ENCODE measurements at places on chromosomes 13 and 19.

- DNase-seq = no peak
These were observed 1289.2 kb upstream of the PCDH20 start for GRCh38 chr13:62704875-62705274.

DNA sequence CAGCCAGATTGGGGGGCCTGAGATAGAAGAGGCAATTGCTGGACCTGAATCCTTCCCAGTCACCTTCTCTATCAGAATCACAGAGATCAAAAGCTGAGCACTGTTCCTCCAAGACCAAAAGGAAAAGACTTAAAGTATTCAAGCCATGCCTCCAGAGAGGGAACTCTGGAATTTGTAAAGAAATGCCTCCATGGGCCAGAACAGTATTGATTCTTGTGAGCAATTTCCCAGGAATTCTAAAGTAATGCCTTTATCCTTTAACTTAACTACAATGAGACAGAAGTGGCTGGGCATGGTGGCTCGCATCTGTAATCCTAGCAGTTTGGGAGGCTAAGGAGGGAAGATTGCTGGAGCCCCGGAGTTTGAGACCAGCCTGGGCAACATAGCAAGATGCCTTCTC is 148.8 kb downstream of the FLT1 start:
- DNase-seq = no peak

DNA sequence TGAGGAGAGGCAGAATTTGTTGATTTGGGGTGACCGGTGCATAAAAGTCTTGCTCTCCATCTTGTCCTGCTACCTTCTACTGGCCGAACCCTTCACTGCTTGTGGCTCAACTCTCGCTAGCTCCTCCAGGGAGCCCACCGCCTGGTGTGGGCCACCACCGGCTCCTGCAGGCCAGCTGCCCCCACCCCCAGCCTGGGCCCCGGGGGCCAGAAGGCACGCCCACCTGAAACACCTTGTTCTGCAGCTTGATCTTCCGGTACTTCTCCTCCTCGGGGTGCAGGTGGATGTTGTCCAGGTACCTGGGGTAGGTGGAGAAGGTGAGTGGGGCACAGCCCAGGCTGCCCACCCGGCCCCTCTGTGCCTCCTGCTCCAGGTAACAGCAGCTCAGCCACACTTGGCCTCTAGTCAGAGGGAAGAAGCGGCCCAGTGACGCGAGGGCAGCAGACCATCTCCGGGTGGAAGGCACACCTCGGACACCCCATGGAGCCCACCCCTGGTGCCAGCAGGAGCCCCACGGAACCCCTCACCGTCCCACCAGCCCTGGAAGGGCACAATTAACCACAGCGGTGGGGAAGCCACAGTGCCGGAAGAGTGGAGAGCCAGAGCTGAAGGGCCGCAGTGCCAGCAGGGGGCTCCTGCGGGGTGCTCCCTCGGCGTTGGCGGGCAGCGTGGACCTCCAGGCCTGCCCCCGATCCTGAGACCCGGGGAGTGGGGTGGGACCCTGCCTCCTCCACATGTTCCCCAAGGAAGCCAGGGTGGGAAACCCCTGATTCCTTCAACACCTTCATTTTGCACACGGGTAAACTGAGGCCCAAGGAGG is 10.1 kb downstream of the UBXN6 start:
- DNase-seq = no peak

DNA sequence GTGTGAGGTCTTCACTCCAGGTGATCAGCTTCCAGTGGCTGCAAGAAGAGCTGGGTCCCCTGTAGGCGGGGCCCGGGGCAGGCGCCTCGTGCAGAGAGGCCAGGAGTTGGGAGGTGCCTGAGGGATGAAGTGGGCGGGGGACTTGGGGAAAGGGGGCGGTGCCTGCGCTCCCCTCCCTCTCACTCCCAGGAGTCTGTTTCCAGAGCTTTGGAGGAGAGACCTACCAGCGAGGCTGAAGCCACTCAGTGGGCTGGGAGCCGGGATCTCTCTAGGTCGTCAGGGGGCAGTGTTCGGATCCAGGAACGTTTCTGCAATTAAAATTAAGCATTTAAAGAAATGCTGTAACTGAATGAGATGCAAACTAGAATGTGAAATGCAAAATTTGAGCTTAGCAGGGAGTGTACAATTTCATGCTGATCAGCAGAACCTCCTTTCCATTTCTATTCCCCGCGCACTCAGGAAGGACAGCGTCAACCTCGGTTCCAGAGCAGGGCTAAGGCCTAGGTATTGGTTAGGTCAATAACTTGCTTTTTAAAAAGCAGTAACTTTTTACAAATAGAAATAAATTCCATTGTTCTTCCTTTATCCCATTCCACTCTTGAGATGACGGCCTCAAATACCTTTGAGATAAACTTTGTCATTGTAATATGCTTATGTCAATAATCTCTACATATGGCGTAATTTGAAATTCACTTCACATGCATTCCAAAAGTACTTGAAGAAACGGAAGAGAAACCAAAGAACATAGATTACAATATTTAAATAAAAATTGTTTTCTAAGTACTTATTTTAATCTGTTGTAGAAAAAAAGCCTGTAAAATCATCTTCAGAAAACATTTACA is 11.6 kb downstream of the ZNF160 start:
- no peak for DNase-seq

DNA sequence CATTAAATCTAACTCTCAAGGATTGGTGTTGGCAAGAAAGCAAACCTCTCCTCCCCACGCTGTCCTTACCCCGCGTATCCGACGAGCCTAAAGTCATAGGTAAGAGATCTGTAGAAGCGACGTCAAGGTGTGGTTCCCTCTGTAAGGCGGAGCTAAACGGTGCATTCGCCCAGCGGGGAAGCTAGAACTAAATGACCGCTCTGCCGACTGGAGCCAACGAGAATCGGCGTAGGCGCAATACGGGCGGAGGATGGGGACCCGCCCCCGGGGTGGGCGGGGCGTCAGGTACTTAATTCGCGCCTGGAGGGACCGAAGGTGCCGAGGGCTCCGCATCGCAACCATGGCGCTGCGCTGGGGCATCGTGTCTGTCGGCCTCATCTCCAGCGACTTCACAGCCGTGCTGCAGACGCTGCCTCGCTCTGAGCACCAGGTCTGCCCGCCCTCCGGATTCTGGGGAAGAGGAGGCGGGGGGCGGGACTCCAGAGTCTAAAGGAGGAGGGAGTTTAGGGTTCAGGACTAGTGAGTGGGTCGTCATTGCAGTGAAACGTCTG is at the start of gene DHDH:
TSS of gene DHDH (plus strand) at position 318 of the 551 bp plus-strand sequence. CDS start at position 341, 23 bp downstream.
- no peak for DNase-seq

GRCh38 chr13:51221674-51222036 is 543 bp upstream of the FAM124A start:
- DNase-seq = no peak

- no peak for DNase-seq
These were observed 20.6 kb downstream of the HCN2 start for GRCh38 chr19:610071-610800.

- no peak for DNase-seq
These were observed 13.7 kb upstream of the SCEL start for GRCh38 chr13:77521595-77522367.

GRCh38 chr13:63540061-63540460 is 2124.4 kb upstream of the PCDH20 start:
- no peak for DNase-seq

DNA sequence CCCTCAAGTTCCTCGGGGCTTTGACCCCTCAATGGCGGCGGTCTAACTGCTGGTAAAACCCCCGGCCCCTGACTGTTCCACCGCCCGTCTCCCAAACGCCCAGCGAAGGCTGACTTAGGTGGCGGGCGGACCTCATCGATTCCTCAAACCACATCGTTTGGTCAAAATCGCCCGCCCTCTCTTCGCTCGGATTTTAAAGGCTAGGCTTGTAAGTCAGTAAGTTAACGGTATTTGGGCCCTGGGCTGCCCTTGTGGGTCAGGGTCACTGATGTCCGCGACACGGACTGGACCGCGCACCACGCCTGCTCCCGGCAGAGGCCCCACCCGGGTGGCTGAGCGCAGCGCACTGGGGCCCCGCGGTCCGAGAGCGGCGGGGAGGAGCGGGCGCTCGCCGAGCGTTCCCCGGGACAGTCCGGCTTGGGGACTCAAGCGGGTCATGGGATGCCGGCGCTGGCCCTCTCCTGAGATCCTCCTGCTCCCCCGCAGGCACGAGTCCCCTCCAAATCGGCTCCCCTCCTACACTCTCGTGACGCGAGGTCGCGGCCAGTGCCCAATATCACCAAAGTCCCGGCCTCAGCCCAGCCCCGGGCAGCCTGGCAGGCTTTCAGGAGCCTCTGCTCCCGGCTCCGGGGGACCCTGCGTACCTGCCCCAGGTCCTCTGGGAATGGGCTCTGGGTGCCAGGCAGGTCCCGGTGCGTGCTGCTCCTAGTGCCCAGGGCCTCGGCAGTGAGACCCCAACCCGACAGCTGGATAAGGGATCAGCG is 1.0 kb downstream of the FLT1 start:
- DNase-seq = no peak

- no peak for DNase-seq
These were observed 13.1 kb upstream of the TICAM1 start for GRCh38 chr19:4844348-4845179.

- DNase-seq = no peak
These were observed 60.8 kb upstream of the CEACAM21 start for GRCh38 chr19:41515015-41515652.

- DNase-seq = no peak
These were observed 96.0 kb downstream of the UBL3 start for GRCh38 chr13:29754473-29754806.

GRCh38 chr19:32450217-32450616 is 44.6 kb downstream of the DPY19L3 start:
- no peak for DNase-seq

GRCh38 chr13:48564056-48564455 is 31.2 kb upstream of the RCBTB2 start:
- DNase-seq = no peak

- no peak for DNase-seq
These were observed 18.8 kb downstream of the ZC3H4 start for GRCh38 chr19:47094557-47095475.

- DNase-seq = no peak
These were observed 134.2 kb downstream of the FRY start for GRCh38 chr13:32165796-32166195.

DNA sequence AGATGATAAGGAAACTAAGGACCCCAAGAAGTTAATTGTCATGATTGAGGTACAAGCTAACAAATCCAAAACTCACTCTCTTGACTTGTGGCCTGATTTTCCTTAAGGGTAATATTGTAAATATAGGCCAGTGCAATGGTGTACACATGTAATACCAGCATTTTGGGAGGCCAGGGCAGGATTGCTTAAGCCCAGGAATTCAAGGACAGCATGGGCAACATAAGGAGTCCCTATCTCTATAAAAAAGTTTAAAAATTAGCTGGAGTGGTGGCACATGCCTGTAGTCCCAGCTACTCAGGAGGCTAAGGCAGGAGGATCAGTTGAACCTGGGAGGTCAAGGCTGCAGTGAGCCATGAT is 28.7 kb upstream of the GARRE1 start:
- DNase-seq = no peak

GRCh38 chr19:48053856-48054255 is 10.0 kb upstream of the CABP5 start:
- DNase-seq = no peak

- DNase-seq = no peak
These were observed 76.8 kb upstream of the ZNF835 start for GRCh38 chr19:56748378-56748777.

DNA sequence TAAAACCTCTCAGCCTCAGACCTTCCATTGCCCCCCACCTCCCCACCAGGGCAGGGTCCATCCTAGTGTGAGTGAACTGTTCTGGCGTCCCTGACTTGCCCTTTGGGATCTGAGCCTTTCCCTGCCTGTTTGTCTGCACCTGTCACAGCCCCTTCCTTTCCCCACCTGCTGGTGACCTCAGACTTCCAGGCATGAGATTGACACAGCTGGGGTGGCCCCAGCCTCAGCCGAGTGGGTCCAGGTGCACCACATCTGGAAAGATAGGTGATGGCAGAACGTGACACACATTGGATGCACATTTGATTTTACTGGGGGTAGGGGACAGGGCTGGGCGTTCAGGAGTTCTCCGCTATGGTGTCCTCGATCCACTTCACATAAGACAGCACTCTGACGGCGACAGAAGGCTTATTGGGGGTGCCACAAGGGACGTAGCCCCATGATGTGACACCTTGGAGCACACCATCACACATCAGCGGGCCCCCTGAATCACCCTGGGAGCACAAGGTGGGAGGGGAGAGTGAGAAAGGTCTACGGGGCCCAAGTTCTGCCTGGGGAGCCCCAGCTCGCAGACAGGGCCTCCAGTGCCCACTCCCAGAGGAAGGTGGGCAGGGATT is 4.6 kb downstream of the KLK1 start:
- no peak for DNase-seq

GRCh38 chr13:61136515-61136914 is 279.1 kb downstream of the PCDH20 start:
- DNase-seq = no peak

DNA sequence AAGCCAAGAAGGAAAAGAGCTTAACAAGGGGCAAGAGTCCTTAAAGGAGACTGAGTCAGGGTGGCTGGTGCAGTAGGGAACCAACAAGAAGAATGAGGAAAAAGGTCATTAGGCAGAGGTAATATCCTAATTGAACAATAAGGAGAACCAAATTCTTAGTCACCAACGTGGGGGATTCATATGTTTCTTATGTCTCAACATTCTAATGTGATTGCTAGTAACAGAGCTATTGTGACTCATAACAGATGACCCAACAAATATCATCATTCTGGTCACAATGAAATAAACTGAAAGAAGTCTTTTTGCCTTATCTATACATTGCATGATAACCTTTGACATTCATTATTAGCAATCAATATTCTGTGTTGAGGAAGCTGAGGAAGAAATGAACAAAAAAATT is 101.6 kb downstream of the RAP2A start:
- DNase-seq = no peak

DNA sequence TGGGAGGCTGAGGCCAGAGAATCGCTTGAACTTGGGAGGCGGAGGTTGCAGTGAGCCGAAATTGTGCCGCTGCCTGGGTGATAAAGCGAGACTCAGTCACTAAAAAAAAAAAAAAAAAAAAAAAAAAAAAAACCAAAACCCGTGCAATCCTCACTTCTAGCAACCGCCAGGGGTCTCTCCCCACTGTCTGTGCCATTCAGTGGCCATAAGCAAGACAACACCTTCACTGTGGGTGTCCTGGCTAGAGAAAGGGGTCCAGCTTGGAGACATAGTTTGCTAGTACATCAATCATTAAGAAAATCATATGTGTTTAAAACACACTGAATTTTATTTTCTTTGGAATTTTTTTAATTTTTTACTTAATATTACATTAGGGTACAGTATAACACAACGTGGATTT is 68.2 kb downstream of the RASL11A start:
- DNase-seq = no peak

GRCh38 chr19:281156-281853 is 9.9 kb downstream of the PLPP2 start:
- DNase-seq = no peak

- no peak for DNase-seq
These were observed 4.5 kb downstream of the PPP1R12C start for GRCh38 chr19:55112777-55113569.

GRCh38 chr13:50187352-50188029 is 172.2 kb downstream of the KCNRG start:
- DNase-seq = no peak

DNA sequence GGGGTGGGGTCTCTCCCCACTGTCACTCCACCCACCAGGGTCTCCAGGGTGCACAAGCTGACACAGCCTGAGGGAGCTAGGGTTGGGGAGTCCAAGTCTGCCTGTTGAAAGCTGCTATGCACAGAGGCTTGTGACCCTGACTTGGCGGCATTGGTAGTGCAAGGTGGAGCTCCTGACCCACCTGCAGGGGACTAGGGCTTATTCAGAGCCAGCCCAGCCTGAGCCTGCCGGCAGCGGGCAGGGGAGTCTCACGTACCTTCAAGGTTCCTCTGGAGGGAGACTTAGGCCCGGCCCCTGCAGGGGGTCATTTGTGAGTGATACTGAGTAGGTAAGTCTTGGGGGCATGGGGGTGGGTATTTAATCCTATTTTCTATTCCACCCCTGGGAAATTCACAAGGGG is 4.7 kb downstream of the KCTD15 start:
- DNase-seq = no peak

- DNase-seq = no peak
These were observed 28.0 kb downstream of the ZSWIM4 start for GRCh38 chr19:13823256-13823655.
